ENCODE measurements at places on chromosomes 1 and 21.

GRCh38 chr1:3073489-3074296, 4.7 kb downstream of the PRDM16 start:
- DNase-seq: no peak

DNA sequence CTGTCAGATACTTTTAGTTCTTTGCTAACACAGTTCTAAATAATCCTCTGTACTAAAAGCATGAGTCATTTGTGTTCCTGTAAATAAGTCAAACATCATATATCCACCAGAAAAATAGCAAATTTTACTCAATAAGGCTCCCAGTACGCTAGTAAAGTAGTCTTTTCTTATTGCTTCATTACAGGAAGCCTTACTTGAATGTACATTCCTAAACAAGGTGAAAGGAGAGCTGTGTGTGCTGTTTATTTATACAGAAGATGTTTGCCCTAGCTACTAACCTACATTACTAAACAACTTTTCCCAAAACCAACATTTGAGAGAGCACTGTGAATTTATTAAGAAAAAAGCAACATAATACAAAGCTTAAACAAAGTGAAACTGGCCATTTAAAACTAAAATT, 52.0 kb downstream of the ZNHIT6 start:
- DNase-seq: no peak

DNA sequence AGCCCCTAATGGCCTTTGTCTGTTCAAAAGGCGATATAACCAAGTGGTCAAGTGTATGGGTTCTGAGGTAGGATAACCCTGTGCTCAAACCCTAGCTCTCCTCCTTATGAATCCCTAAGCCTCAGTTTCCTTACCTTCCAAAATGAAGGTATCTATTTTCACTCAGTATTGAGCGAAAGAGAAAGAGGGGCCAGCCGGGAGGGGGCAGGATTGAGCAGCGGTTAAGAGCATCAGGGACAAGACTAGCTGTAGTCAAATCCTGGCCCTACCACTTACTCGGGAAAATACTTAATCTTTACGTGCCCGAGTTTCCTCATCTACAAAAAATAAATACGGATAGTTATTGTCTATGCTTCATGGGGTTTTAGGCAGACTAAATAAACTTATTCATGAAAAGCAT, 25.7 kb downstream of the LY9 start:
- DNase-seq: no peak

GRCh38 chr1:38848071-38848470, 11.5 kb downstream of the RRAGC start:
- no peak for DNase-seq

DNA sequence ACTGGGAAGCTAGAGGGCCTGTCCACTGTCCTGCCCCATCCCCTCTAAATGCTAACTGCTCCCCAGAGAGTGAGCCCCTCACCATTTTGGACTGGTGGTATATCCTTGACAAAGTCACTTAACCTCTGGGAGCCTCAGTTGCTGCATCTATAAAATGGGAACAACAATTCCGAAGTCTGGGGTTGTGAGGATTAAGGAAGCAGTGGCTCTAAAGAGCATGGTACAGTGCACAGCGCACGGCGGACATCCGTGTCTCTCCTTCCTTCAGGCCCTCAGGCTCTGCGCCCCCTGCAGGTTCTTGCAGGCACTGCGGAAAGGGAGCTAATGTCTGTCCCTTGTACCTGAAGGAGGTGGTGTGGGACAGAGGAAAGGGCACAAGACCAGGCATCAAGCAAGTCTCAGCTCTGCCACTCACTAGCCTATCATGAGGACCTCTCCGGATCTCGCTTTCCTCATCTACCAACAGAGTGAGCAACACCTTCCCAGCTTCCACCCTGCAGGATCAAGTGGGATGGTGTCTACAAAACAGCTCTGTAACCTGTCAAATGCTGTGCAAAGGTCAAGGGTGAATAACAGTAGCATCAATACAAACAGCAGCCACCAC, 20.1 kb downstream of the ECE1 start:
- DNase-seq: no peak

DNA sequence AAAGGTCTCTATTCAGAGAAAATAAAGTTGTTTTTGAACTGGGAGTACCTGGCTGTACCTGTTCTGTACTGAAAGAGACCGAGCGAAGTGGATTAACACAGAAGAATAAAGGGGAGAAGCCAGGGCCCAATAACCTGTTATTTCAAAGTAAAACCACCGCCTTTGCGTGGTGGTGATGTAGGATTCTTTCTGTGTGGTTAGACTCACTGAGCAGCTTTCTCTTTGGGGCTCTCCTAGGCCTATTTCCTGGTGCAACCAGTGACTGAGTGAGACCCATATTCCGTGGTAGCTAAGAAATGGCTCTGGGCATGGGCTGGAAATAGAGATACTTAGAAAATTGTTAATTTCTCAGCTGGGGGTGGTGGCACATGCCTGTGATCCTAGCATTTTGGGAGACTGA, 99.9 kb downstream of the XCL2 start:
- DNase-seq: no peak

GRCh38 chr1:37325509-37326437, 148.6 kb upstream of the ZC3H12A start:
- DNase-seq: no peak

DNA sequence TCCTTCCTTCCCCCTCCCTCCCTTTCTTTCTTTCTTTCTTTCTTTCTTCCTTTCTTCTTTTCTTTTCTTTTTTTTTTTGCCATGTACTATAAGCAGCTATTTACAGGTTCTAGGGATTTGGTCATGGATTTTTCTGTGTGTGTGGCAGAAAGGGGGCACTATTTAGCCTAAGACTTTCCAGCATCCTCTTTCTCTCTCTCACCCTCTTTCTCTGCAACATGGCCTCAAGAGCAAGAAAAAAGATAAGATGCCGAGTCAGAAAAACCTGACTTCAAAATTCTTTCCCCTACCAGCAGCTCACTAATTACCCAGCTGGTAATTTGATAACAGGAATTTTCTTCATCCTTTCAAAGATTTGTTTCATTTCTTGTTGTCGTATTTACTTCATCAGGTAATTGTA, 458.3 kb upstream of the ADAMTS5 start:
- DNase-seq: no peak

DNA sequence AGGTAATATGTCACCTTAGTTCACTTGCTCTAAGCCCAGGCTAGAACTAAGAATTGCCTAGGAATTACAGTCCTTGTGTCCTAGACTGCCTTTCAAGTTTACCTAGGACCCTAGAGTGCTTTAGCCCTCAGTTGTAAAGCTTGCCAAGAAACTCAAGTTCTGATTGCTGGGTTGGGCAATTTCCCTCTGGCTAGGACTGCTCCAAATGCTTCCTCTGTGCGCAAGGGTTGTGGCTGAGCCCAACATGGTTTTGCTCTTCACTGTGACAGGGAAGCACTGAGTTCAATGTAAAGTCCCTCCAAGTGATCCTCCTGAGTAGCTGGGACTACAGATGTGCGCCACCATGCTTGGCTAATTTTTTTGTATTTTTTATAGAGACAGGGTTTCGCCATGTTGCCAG, 102.3 kb upstream of the NEK7 start:
- no peak for DNase-seq

GRCh38 chr1:159746666-159747065, 32.3 kb upstream of the CRP start:
- DNase-seq: no peak

DNA sequence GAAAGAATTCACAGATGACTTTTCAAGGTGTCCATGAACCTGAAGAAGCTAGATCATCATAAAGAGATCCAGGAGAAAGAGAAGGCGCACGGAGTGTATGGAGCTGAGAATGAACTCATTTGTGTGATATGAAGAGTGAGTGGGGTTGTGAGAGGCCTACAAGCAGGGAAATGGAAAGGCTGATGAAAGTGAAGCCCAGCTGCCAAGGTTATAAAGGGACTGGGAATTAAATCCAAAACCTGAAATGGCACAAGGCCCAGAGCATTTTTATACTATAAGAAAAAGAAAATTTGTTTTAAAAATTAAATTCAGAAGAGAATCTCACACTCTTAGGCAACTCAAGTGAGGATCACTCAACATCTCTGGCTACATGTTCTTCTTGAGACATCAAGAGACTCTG, 43.4 kb downstream of the HSD3B1 start:
- DNase-seq: no peak

GRCh38 chr1:118317842-118318614, 133.0 kb upstream of the SPAG17 start:
- DNase-seq: no peak

GRCh38 chr1:1439546-1440261, 4.2 kb downstream of the VWA1 start:
- no peak for DNase-seq

DNA sequence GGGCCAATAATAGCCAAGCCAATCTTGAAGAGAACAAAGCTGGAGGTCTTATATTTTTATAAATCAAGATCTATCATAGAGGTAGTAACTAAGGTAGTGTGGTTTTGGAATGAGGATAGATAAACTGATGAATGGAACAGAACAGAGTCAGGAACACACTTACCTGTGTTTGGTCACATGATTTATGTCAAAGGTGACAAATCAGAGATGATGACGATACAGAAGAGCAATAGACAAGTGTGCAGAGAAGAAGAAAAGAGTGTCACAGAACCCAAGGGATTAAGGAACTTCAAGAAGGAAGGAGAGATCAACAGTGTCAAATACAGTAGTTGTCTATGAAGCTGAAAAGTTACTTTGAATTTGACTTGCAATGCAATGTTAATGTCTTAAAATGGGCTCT, 16.1 kb upstream of the CD34 start:
- no peak for DNase-seq

- DNase-seq: no peak
These were observed 6.9 kb downstream of the DTL start for GRCh38 chr1:212042436-212042835.

- no peak for DNase-seq
These were observed 3.6 kb upstream of the BACH1 start for GRCh38 chr21:29295066-29295650.

GRCh38 chr1:65421351-65422025, 1.0 kb downstream of the LEPR start:
- peak; percentile 46 for DNase-seq

DNA sequence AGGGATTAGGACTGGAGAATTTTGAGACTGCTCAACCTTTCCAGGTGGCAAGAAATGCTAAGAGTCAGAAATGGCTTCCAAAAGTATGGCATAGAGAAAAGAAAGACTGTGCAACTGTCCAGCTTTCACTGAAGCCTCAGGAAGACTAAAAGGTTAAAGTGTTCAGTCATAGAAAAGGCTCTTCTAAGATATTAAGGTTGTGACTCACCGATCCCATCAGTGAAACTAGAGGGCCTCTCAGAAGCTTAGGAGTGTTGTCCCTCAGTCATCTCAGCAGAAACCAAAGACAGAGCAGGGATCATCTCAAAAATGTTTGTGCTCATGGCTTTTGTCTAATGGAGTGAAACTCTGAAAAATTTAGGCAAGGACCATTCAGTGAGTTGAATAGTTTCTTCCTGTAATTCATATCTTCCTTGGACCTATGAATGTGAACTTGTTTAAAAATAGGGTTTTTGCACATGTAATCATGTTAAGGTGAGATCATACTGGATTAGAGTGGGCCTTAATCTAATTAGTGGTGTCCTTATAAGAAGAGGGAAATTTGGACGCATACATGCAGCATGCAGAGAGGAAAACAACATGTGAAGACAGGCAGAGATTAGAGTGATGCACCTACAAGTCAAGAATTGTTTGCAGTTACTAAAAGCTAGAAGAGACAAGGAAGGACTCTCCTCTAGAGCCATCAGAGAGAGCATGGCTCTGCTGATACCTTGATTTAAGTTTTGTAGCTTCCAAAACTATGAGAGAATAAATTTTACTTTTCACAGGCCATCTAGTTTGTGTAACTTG, 71.3 kb downstream of the RPE65 start:
- DNase-seq: no peak

- no peak for DNase-seq
These were observed 58.3 kb downstream of the OLFML3 start for GRCh38 chr1:114037631-114037890.

GRCh38 chr1:228824366-228824765, 89.1 kb downstream of the RHOU start:
- no peak for DNase-seq

DNA sequence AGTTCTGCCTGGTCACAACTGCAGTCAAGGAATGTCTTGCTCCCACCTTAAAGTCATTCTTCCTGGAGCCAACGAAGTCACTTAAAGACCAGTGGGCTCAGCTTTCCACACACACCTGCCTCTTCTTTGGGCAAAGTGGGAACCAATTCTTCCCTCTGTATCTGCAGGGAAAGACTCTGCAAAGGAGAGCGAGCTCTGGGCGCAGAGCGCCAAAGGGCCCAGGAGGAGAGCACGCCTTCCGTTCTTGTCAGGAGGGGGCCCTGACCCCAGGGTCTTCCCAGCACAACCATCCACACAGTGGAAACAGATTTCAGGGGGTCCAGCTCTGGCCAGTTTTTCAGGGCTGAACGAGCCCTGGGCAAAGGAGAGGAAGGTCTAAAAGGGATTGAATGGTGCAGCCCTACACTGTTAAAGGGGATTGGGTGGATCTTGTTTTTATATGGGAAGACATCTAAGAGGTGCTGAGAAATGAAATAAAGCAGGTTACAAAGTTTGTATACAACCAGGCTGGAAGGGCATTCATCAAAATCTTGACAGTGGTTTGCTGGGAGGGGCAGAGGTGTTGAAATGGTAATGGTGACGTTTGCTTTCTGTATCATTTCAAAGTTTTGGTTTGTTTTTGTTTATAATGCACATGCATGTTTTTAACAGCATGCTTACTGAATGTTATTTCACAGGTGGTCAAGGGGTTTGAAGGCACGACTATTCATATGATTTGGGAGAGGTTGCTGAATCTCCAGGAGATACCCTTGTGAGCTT, 6.8 kb upstream of the OLIG2 start:
- no peak for DNase-seq

DNA sequence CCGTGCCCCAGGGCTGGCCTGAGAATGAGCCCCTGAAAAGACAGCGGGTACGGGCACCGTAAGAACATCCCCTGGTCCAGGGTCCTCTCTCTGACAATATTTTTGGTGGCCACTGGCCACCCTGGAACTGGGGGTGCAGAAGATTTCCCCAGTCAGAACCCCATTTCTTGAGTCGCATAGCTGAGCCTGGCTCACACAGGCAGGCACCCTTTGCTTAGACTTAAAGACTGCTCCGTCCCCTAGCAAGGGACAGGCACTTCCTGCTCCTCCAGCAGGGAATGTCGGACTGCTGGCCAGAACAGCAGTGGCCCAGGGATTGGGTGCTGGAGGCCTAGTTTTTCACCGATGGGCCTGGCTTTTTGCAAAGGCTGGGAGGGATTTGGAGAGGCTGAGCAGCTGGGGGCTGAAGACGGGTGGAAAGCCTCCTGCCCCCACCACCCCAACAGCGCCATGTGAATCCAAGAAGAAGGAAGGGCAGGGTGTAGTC, 4.3 kb downstream of the OLIG2 start:
- peak; percentile 26 for DNase-seq

DNA sequence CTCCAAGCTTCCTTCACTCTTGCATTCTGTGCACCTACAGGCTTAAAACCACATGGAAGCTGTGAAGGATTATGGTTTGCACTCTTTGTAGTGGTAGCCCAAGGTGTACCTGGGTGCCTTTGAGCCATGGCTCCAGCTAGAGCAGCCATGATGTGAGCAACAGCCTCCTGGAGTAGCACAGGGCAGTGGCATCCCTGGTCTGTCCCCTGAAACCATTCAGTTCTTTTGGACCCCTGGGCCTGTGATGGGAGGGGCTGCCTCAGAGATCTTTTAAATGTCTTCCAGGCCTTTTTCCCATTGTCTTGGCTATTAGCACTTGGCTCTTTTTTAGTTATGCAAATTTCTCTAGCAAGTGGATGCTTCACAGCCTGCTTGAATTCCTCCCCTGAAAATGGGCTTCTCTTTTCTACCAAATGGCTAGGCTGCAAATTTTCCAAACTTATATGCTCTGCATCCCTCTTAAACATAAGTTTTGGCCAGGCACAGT, 47.4 kb downstream of the CLCA4 start:
- no peak for DNase-seq

- no peak for DNase-seq
These were observed at the start of gene NT5C1A for GRCh38 chr1:39671793-39672550. NT5C1A (minus strand) TSS chr1:39672107; CDS start chr1:39672038, 69 bp downstream.

GRCh38 chr1:205043866-205044265, 854 bp downstream of the CNTN2 start:
- no peak for DNase-seq
